Hair follicle dermal papilla cell (primary cell): ENCODE measurements at places on chromosomes 12 and 14. TPM values are rescaled to one million over a fixed set of nuclear protein-coding genes. Genes with fewer than 3 reads are reported as not detected.

The JPH4 gene
- not detected in 2 replicates for total RNA-seq

The TMEM229B gene
- 1.6 and 1.8 TPM in 2 replicates for total RNA-seq

The ENDOU gene
- total RNA-seq: under 0.01 and 0.49 TPM in 2 replicates

The CEP170B gene
- total RNA-seq: 24.3 and 25.9 TPM in 2 replicates

The PTGER2 gene
- total RNA-seq: 0.97 and 1.1 TPM in 2 replicates

The INHBC gene
- not detected in 2 replicates for total RNA-seq

The PIWIL1 gene
- total RNA-seq: not detected in 2 replicates

The ZFYVE1 gene
- total RNA-seq: 25.5 and 28.6 TPM in 2 replicates

The CACNA1C gene
- 58.8 and 70.7 TPM in 2 replicates for total RNA-seq

The IFT43 gene
- total RNA-seq: 17.0 and 20.2 TPM in 2 replicates

The TWF1 gene
- total RNA-seq: 136 and 146 TPM in 2 replicates

The KRT71 gene
- not detected in 2 replicates for total RNA-seq

The LAG3 gene
- total RNA-seq: 0.16 and 0.61 TPM in 2 replicates
